Activated CD8-positive, alpha-beta T cell treated with anti-CD3 and anti-CD28 coated beads for 36 hours (primary cell): ENCODE measurements at places on chromosomes 7 and 10. TPM values are rescaled to one million over a fixed set of nuclear protein-coding genes. Genes with fewer than 3 reads are reported as not detected.

TRAPPC14 gene
- 17.4 TPM for total RNA-seq

GPR15LG gene
- total RNA-seq: not detected

ABCC2 gene
- total RNA-seq: 1.0 TPM

KLF14 gene
- total RNA-seq: not detected

NPFFR1 gene
- total RNA-seq: not detected

SH2B2 gene
- 7.1 TPM for total RNA-seq

C10orf95 gene
- 0.36 TPM for total RNA-seq

CARD11 gene
- total RNA-seq: 98.3 TPM

SCD gene
- 271 TPM for total RNA-seq

ZNF783 gene
- total RNA-seq: 13.2 TPM

NUTM2A gene
- total RNA-seq: 0.22 TPM

ING3 gene
- total RNA-seq: 24.1 TPM

OR6B1 gene
- not detected for total RNA-seq

GRCh38 chr10:48614481-48615390 lies 9.9 kb upstream of the ARHGAP22 start:
- peaks cover 12% of the 10 kb centered on the region for H3K27me3 ChIP-seq
- no peaks in the 10 kb centered on the region for H3K4me1 ChIP-seq
- H3K27ac ChIP-seq: no peak overlapping the region
- H3K36me3 ChIP-seq: no peaks in the 10 kb centered on the region
- H3K4me3 ChIP-seq: no peak overlapping the region

DNA sequence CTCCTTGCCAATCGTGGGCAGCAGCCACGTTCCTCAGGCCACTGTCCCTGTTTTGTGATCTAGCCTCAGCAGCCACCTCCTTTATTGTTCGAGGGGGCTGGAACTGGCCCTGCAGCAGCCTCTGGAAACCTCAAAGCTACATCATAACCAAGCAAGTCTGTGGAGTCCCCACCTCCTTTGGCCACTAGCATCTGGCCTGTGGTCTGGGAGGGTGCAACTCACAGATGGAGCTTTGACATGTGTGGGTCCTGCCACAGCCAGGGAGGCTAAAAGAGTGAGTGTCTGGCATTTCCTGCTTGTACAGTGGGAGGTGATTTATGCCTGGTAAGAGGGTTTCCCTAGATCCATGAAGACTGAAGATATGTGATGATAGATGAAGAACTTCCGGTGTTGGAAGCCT lies 32.3 kb upstream of the NUB1 start:
- no peak overlapping the region for H3K4me3 ChIP-seq
- no peak for DNase-seq
- no peaks in the 10 kb centered on the region for H3K36me3 ChIP-seq
- H3K4me1 ChIP-seq: peaks cover 8% of the 10 kb centered on the region
- no peak overlapping the region for H3K27ac ChIP-seq
- peaks cover 11% of the 10 kb centered on the region for H3K27me3 ChIP-seq

DNA sequence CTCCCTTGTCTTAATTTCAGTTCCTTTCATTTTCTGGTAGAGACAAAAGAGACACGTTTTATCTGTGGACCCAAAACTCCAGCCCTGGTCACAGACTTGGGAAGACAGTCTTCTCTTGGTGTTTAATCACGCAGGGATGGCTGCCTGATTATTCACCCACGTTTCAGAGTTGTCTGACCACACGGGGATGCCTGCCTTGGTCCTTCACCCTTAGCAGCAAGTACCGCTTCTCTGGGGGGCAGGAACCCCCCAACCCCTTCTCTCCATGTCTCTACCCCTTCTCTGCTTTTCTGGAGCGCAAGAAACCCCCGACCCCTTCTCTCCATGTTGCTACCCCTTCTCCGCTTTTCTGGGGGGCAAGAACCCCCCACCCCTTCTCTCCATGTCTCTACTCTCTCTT lies 95.8 kb downstream of the MACC1 start:
- H3K27ac ChIP-seq: no peak overlapping the region
- H3K36me3 ChIP-seq: no peaks in the 10 kb centered on the region
- H3K4me1 ChIP-seq: no peaks in the 10 kb centered on the region
- H3K4me3 ChIP-seq: no peak overlapping the region
- DNase-seq: no peak

GRCh38 chr10:88386204-88386788 lies 196.8 kb downstream of the RNLS start:
- peaks cover 3% of the 10 kb centered on the region for H3K36me3 ChIP-seq
- no peak overlapping the region for H3K27ac ChIP-seq
- no peaks in the 10 kb centered on the region for H3K27me3 ChIP-seq
- no peak for DNase-seq
- peaks cover 22% of the 10 kb centered on the region for H3K4me1 ChIP-seq

GRCh38 chr7:53422291-53422690 lies 386.9 kb downstream of the POM121L12 start:
- no peaks in the 10 kb centered on the region for H3K4me1 ChIP-seq
- no peak for DNase-seq
- no peak overlapping the region for H3K27ac ChIP-seq
- no peak overlapping the region for H3K4me3 ChIP-seq
- no peaks in the 10 kb centered on the region for H3K36me3 ChIP-seq

DNA sequence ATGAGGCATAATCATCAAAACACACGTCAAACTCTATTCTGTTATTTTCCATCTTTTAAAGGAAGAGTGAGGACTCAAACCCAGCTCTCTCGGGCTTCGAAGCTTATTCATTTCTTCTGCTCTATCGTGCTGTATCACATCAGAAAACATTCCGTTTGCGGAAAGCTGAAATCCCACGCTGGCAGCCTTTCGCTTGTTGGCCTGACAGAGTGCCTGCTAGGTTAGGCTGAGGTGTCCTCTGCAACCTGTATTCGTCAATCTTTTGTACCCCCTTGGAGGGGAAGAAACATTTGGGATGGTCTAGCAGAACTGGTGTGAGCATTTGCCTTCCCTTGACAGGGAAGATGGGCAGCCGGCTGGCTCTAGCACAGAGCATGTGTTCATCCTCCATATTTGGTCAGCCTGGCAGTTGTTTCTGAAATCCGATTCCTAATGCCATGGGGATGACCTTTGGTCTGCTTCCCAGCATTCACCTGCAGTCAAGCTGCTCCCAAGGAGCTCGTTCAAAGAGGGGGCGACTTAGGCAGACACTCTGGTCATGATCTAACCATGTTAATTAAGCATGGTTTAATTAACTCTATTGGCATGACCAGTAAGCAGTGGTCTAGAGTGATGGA lies 55.2 kb downstream of the TACC2 start:
- H3K36me3 ChIP-seq: no peaks in the 10 kb centered on the region
- no peak for DNase-seq
- H3K27me3 ChIP-seq: peaks cover 4% of the 10 kb centered on the region
- H3K4me1 ChIP-seq: no peaks in the 10 kb centered on the region
- H3K27ac ChIP-seq: no peak overlapping the region

DNA sequence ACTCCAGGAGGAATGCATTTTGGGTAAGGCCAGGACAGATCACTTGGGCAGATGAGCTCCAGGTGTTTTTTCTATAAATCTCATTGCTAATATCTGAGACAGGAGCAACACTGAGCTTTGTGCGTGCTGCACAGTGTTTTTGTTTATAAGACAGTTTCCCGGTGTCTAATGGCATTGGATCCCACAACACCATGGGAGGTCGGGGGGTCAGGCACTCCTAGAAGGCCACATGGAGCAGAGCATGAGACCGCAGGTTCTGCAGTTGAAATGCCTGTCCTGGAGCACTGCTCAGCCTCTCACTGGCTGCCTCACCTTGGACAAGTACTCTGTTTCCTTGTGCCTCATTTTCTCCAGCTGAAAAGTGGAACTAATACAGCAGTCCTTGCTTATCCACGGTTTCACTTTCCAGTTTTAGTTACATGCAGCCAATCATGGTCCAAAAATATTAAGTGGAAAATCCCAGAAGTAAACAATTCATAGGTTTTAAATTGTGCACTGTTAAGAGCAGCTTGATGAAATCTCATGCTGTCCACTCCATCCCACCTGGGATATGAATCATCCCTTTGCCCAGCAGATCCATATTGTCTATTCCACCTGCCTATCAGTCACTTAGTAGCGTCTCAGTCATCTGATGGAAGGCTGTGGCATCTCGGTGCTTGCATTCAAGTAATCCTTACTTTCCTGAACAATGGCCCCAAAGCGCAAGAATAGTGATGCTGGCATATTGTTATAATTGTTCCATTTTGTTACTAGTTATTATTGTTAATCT lies 35.2 kb downstream of the ATXN7L1 start:
- DNase-seq: no peak
- H3K4me3 ChIP-seq: no peak overlapping the region
- no peaks in the 10 kb centered on the region for H3K27me3 ChIP-seq
- peaks cover 4% of the 10 kb centered on the region for H3K36me3 ChIP-seq
- H3K27ac ChIP-seq: no peak overlapping the region

- peaks cover 9% of the 10 kb centered on the region for H3K4me1 ChIP-seq
- no peak overlapping the region for H3K27ac ChIP-seq
- H3K27me3 ChIP-seq: peaks cover 54% of the 10 kb centered on the region
- H3K36me3 ChIP-seq: no peaks in the 10 kb centered on the region
- no peak overlapping the region for H3K4me3 ChIP-seq
- DNase-seq: no peak
These were observed 3.4 kb upstream of the ITIH5 start for GRCh38 chr10:7670157-7670556.

- DNase-seq: no peak
- H3K27me3 ChIP-seq: no peaks in the 10 kb centered on the region
- peaks cover 1% of the 10 kb centered on the region for H3K36me3 ChIP-seq
- H3K4me1 ChIP-seq: no peaks in the 10 kb centered on the region
These were observed 58.9 kb downstream of the HIBADH start for GRCh38 chr7:27603813-27604212.

DNA sequence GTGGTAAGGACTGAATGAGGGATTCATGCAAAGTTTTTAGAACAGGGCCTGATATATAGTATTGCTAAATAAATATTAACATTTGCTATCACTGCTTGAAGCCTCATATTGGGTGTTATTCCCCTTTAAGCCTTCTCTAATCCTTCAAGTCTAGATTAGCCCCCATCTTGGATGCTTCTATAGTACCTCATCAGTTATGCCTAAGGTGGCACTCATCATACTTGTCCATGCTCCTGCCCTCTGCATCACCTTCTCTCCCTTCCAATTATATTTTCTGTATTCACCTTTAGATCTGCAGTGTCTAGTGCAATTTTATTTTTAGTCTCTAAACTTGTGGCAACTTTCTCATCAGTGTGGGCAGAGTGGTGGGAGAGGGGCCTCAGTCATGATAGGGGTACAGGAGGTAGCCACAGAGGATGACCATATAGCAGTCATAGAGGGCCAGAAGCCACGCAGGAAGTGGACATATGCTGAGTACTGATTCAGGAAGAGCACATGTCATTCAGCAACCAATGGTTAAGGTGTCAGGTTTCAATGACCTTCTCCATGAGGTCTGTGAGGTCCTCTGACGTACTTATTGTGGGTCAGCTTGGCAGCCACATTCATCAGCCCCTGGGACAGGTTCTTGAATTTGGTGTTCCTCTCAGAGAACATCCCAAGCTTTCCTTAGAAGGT lies 2.5 kb downstream of the ENTPD1 start:
- H3K4me3 ChIP-seq: no peak overlapping the region
- peaks cover 10% of the 10 kb centered on the region for H3K4me1 ChIP-seq
- DNase-seq: peak; percentile 41
- peak overlapping the region; percentile 83 for H3K27ac ChIP-seq
- peaks cover 14% of the 10 kb centered on the region for H3K27me3 ChIP-seq
- H3K36me3 ChIP-seq: no peaks in the 10 kb centered on the region

DNA sequence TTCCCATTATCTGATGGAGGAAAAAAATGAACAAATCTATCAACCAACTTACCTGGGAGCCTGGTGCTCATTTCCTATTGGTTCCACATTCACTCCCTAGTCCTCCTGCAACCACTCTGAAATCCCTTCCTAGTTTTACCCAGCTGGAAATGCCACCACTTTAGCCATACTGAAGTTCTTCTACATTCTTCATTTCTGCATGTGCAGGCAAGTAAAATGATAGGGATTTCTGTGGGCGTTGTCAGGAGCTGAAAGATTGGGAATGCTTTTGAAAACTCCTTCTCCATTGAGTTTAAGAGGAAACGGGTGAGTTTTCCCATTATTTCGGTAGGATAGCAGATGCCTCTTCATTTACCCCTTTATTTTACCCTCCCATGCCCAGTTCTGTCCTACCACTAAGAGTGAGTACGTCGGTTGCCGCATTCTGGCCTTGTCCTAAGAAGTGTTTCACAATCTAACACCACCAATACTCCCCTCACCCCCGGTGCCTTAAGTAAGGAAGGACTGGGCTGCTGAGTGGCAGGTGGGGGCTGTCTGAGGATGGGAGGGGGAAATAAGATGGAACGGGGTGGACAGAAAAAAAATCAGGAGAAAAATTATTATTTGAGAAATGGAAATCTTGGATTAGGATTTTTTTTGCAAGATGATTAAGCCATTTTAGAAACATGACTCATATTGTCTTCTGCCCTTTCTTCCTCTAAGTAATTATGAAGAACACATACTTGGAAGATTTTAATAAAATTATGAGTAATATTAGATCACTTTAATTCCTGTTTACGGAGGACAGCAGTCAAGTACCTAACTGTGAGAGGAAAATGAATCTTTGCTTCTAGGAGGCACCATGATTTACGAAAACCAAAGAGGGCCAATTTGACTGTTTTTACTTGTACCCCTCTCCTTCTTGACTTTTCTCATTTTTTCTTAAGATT lies 13.2 kb upstream of the TAS2R60 start:
- H3K4me1 ChIP-seq: peaks cover 6% of the 10 kb centered on the region
- no peaks in the 10 kb centered on the region for H3K27me3 ChIP-seq
- no peak for DNase-seq

DNA sequence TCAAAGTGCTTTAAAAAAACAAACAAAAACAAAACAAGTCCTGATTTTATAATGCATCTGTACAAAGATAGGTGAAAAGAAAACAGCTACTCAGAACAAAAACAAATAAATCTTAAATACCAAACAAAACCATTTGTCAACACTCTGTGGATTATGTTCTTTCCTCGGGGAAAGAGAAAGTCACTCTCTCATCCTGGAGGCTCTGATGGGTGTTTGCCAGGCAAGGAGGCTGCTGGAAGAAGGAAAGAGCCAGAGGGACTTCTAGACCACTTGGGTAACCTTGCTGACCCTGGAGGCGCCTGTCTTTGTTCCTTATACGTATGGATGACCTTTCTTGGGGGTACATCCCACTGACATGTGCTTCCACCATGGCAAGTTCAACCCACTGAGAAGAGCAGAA lies 92.8 kb downstream of the ZRANB1 start:
- H3K27ac ChIP-seq: no peak overlapping the region
- no peak for DNase-seq

DNA sequence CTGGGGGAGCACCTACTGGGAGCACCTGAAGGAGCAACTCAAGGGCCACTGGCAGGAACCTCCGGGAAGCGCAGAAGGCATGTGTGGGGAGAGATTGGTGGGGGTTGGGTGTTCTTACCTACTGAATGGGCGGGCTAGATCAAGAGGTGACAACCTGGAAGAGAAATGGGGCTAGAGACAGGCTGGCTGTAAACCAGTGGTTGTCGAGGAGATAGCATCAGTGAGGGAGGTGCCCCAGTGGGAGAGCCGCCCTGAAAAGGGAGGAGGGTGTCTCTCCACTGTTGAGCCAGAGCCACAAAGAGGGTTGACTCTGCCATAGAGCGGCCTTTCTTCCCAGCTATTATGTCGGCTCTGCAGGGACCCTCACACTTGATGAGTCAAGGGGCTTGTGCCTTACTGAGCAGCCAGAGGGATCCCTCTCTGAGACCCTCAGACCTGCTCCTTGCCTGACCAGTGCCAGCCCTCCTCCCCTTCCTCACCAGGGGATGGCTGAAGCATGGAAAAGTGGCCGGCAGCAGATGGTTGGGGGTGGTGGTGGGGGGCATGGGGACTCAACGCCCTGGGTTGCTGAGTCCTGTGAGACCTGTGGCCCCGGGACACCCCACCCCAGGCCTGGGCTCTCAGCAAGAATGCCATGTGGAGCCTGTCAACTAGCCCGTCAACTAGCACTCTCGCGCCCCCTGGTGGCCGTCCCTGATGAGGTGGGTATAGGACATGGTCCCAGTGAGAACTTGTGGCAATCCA lies 36.4 kb upstream of the PURB start:
- peak; percentile 99 for DNase-seq
- H3K4me1 ChIP-seq: peaks cover 16% of the 10 kb centered on the region
- peaks cover under 1% of the 10 kb centered on the region for H3K27me3 ChIP-seq
- H3K36me3 ChIP-seq: no peaks in the 10 kb centered on the region
- H3K27ac ChIP-seq: peak overlapping the region; percentile 63
- H3K4me3 ChIP-seq: no peak overlapping the region
